HEK293T (cell line): ENCODE measurements at places on chromosomes 11 and 22.
A peak's percentile ranks its signal among the peaks of the same experiment; 100 is the strongest.

DNA sequence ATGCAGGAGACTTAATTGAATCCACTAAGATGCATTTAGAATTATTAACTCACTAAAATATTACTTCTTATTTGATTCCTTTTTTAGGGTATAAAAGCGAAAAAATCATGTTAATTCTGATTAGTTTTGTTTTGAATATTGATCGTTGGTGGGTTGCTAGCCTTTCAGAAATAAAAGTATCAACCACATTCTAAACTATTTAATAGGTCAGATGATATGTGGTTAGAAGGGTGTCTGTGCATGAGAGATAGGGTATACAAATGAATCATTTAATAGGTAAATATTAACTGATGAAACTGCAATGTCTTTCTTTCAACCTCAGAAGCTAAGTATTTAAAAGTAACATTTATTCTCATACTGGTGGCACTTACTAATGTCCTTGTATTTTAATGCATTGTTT is 515.1 kb downstream of the CNTN5 start:
- no peak for DNase-seq

- no peak for DNase-seq
These were observed 81.7 kb downstream of the PHF21B start for GRCh38 chr22:44928136-44928463.

- peak; percentile 87 for DNase-seq
These were observed at the start of gene ASPHD2 for GRCh38 chr22:26428515-26429457. TSS of gene ASPHD2 (plus strand) at chr22:26429260. CDS start at chr22:26433616, 4,356 bp downstream.

DNA sequence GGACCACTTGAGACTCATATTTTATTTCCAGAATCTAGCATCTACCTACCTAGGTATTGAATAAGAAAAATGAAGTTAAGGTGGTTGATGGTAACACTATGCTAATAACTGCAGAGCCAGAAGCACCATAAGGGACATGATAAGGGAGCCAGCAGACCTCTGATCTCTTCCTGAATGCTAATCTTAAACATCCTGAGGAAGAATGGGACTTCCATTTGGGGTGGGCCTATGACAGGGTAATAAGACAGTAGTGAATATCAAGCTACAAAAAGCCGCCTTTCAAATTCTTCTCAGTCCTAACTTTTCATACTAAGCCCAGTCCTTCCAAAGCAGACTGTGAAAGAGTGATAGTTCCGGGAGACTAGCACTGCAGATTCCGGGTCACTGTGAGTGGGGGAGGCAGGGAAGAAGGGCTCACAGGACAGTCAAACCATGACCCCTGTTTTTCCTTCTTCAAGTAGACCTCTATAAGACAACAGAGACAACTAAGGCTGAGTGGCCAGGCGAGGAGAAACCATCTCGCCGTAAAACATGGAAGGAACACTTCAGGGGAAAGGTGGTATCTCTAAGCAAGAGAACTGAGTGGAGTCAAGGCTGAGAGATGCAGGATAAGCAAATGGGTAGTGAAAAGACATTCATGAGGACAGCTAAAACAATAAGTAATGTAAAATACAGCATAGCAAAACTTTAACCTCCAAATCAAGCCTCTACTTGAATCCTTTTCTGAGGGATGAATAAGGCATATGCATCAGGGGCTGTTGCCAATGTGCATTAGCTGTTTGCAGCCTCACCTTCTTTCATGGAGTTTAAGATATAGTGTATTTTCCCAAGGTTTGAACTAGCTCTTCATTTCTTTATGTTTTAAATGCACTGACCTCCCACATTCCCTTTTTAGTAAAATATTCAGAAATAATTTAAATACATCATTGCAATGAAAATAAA is 2.1 kb downstream of the HBB start:
- DNase-seq = no peak

GRCh38 chr11:8081591-8082250 is 710 bp downstream of the TUB start:
- DNase-seq = peak; percentile 27

- no peak for DNase-seq
These were observed 9.9 kb upstream of the TALDO1 start for GRCh38 chr11:737366-737765.

DNA sequence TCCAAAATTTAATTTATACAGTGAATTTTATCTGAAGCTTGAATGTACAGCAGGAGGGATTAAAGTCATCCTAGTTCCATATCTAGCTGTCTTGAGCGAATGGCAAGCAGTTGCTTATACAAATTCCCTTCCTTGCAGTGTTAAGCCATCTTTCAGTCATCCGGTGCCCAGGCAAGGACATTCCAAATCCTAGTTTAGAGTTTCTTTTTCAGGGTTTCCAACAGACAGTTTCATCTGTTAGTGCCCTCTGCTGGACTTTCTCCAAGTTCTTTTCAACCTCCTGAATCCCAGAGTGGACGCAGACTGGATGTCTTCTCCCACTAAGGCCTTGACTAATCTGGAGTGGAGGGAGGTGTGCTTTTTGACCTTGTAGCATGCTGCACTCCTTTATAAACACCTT is 45.4 kb downstream of the GRAMD1B start:
- no peak for DNase-seq

DNA sequence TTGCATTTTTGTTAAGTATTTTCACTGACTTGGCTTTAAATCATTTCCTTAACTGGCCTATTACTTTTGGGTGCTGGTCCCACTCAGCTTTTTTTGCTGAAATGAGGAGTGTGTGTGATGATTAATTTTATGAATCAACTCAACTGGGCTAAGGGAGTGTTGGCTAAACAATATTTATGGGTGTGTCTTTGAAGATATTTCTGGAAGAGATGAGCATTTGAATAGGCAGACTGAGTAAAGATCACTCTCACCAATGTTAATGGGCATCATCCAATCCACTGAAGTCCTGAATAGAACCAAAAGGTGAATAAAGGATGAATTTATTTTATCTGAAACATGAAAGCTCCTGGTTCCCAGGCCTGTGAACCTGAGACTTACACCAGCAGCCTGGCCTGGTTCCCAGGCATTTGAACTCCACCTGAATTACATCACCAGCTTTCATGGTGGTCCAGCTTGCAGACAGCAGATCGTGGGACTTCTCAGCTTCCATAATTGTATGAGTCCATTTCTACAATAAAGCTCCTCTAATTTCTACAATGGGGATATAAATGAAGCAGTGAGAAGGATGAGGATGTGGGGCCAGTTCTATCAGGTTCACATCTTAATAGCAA is 241.3 kb upstream of the ZC3H12C start:
- no peak for DNase-seq

DNA sequence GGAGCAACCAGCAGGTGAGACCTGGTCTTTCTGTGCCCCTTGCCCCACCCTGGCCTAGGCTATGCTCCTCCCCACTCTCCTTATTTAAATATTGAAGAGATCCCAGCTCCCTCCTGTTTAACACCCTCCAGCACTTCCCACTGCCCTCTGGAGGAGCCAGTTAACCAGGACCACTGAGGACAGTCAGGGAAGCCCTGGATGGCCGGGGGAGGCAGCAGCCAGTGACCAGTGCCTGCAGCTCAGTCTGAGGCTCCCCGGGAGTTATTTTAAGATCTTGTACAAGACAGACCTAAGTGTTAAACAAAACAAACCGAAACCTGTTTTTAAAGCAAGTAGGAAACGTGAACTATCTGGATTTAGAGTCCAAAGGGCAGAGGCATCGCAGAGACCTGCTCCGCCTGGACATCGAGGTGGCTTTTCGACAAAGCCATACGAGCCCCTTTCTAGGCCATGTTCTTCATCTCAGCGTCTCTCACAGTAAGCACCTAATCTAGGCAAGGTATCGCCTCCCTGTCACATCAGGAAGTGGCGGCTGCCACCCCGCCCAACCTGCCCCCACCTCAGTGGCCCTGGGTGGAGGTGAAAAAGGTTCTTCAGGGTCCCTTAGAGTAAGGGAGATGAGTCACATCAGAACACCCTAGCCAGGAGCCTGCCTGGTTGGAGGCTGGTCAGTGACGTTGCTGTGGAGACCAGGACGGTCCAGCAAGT is 35.2 kb downstream of the TRMU start:
- no peak for DNase-seq

GRCh38 chr22:44309137-44309536 is 3.6 kb downstream of the SHISAL1 start:
- no peak for DNase-seq

GRCh38 chr11:101914341-101914737 is 471 bp upstream of the CEP126 start:
- DNase-seq = peak; percentile 19

DNA sequence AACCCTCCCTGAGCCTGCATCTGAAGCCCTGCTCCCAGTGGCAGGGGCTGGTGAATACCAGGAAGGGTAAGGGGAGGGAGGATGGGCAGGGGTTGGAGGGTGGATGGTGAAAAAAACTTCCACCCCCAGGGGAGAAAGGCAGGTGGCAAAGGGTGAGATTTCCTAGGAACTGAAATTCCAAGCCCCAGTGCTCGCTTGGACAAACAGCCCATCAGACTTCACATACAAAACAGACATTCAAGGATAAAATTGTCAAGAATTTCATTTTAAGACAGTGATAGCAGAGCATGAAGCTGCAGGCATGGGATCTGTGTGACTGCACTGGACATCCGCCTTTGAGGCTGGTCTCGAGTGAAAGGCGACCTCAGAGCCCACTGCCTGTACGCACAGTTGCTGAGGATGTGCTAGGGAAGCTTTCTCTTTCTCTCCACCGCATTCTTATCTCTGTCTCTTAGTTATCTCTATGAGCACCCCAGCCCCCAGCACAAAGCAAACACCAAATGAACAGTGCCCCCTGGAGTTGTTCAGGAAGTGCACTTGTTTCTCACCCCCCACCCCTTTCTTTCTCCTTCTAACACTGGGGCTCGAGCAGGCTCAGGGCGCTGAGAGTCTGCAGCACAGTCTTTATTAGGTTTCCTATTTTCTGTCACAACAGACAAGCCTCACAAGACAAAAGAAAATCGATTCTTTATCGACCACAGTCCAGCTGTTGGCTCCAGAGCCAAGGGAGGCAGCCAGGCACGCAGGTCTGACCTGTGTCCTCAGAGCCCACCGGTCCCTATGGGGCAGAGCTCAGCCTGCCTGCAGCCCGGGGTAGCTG is 237.3 kb upstream of the NCAM1 start:
- no peak for DNase-seq

DNA sequence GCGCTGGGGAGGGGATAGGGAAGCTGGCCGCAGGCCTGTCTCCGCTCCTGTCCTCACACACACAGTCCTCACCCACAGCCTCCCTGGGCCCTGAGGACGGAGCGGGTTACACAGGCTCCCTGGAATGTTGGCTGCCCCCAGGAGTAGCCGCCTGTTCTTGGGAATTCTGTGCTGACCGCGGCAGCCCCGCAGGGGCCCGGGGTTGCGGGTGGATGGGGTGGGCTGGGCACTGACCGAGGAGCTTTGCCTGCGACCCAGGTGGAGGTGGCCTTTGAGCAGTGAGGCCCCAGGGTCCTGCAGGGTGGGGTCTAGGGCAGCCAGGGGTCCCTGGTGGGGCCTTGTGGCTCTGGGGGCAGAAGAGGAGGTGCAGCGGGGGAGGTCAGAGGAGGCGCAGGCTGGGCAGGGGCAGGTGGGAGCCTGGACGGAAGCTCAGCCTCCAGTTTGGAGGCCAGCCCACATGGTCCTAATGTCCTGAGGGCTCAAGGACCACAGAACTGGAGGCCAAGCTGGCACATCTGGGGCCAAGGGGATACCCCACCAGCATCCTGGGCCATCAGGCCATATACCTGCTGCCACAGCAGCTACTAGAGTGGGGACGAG is 6.6 kb upstream of the MRGPRG start:
- DNase-seq = no peak

GRCh38 chr11:104098132-104098531 is 61.7 kb downstream of the DDI1 start:
- DNase-seq = no peak

DNA sequence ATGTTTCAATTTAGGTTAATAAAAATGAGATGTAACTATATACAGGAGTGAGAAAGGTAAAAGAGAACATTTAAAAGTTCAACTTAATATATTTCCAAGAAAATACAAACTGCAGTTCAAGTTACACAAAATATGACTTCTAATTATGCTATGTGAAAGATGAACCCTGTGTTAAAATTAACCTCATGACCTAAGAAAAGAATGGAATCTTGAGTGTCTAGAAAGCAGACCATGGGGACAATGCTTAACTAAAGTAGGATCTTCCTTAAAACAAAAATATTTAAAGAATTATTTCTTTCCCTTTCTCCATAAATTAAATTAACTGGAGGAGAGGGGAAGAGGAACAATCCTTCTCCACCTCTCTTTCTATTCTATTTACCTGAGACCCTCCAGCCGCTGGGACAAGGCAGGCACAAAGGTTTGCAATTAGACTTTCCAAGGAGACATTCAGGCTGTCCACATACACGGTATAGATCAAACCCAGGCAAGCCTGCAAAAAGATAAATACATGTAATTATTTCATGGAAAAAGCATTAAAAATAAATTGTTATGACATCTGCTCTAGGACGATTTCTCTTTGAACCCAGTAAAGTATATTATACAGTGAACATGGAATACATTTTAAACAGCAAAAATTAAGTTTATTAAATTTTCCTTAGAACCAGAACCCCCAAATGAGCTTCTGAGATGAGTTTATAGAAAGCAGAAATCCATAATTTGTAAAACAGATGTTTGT is 264.5 kb downstream of the SBF2 start:
- no peak for DNase-seq

DNA sequence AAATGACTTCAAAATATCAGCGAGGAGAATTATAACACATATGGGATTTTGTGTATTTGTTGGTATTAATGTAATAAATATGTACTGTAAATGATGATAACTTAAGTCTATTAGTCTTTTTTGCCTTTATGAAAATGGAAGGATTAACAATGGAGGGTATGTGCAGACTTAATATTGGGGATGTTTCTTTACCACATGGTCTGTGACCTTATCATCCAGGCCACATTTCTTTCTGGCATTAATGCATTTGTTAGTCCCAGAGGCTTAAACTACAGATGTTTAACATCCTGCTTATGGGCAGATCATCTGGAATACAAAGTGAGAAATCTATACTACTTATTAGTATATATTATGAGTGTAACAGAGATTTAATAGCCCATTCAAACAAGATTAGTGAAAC is 64.6 kb downstream of the SOX6 start:
- DNase-seq = no peak

GRCh38 chr11:121607341-121607740 is 154.6 kb upstream of the SORL1-AS1 start:
- no peak for DNase-seq

GRCh38 chr11:46737699-46738098 is 18.7 kb downstream of the F2 start:
- no peak for DNase-seq

GRCh38 chr22:28435982-28436381 is 243.7 kb downstream of the TTC28 start:
- no peak for DNase-seq

GRCh38 chr11:105215528-105215927 is 76.0 kb upstream of the CARD18 start:
- no peak for DNase-seq
